NCI-H526 treated with DMSO at 0.1 percent for 48 hours (cell line): ENCODE measurements at places on chromosomes 11 and 22.
A peak's percentile ranks its signal among the peaks of the same experiment; 100 is the strongest.

- no peak for DNase-seq
These were observed 88.2 kb upstream of the OR9Q1 start for GRCh38 chr11:57935402-57936049.

DNA sequence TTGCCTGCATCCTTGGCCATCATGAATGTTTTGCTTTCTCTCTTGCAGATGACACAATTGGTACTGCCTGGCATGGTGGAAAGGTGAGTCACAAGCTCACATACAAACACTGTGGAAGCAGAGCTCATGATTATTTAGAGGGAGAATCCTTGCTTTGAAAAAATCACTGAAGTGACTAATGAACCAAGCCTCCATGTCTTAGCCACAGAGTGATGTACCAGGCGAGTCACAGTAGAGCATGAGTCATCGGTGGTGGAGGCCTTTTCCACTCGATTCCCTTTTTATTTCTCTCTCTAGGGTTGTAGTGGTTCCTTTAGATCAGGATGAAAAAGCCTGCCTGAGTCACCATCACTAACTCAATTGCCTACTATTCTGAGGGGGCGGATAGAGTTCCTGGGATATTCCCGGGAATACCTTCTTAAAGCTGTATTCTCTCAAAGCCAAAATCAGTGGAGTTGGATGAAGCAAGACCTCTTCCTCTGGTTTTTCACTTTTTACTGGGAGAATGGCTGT, 49.6 kb upstream of the ALKBH3 start:
- no peak for DNase-seq

GRCh38 chr11:48111891-48112290, 104.7 kb upstream of the OR4B1 start:
- no peak for DNase-seq

DNA sequence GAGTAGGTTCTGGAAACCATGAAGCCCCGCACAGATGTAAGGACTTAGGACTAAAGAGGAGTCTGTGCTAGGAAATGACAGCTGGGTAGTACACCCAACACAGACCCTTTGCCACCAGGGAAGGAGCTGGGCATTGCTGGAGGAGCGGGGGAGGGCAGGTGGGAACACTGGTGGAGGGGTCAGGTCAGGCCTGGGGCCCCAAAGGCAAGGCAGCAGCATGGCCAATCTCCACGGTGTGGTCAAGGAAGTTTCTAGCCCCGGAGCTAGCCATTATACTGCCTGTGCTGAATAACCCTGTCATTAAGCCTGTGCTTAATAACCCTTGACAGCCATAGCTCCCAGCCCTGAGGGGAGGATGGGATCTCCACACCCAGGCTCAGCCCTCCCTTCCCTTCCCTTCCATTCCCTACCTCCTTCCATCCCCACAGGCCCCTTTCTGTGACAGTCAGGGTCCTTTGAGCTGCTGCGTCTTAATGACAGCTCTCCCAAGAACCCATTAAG, 2.1 kb downstream of the TMPRSS4 start:
- peak; percentile 40 for DNase-seq

DNA sequence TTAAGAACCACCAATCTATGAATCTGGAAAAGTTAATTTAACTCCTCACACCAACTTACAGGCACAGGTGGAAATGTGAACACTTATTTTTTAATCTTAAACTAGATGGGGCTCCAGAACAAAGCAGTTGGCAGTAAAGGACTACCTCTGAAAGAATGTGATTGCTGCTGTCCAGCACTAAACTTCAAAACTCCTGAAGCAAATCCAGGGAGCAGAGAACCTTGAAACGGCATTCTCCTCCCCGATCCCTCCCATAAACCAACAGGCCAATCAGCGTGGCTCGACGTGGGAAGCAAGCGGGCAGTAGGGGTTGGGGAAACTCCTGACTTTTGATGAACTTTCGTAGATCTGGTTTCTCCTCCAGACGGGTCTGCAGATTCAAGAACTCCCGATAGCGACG, 5.0 kb downstream of the SNX19 start:
- DNase-seq, result no peak
